Activated CD4-positive, alpha-beta memory T cell treated with anti-CD3 and anti-CD28 coated beads for 36 hours (primary cell): ENCODE measurements at places on chromosomes 1 and 21. TPM values are rescaled to one million over a fixed set of nuclear protein-coding genes. Genes with fewer than 3 reads are reported as not detected.

- DNase-seq = no peak
- no peaks in the 10 kb centered on the region for H3K4me1 ChIP-seq
- no peak overlapping the region for H3K4me3 ChIP-seq
- no peak overlapping the region for H3K27ac ChIP-seq
These were observed 16.0 kb upstream of the PROK1 start for GRCh38 chr1:110434946-110435345.

DNA sequence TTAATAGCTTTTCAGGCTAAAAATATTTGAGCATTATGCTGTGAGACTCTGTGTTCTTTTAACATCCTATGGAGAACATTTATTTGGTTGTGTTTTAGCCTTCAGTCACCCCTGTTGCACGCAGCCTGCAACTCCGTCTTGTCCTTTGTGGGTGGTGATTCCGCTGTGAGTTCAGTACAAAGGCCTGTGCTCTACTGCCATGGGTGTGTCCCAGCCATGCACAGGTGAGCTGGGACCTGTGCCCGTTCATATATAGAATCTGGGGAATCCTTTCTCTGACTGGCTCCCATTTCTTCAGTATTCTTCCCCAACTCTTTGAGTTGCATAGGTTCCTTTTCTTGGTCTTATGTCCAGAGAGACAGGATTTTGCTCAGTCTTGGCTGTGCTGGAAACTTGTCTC is 61.4 kb downstream of the ACTL8 start:
- no peak for DNase-seq
- no peak overlapping the region for H3K4me3 ChIP-seq
- no peak overlapping the region for H3K27ac ChIP-seq
- no peaks in the 10 kb centered on the region for H3K36me3 ChIP-seq
- H3K4me1 ChIP-seq = no peaks in the 10 kb centered on the region
- H3K27me3 ChIP-seq = peaks cover 2% of the 10 kb centered on the region

GRCh38 chr1:117339866-117340700 is 27.2 kb upstream of the MAN1A2 start:
- no peak overlapping the region for H3K4me3 ChIP-seq
- H3K36me3 ChIP-seq = no peaks in the 10 kb centered on the region
- peaks cover 1% of the 10 kb centered on the region for H3K27me3 ChIP-seq
- H3K27ac ChIP-seq = no peak overlapping the region

- H3K27me3 ChIP-seq = peaks cover 16% of the 10 kb centered on the region
- no peak overlapping the region for H3K4me3 ChIP-seq
- no peaks in the 10 kb centered on the region for H3K36me3 ChIP-seq
- no peak overlapping the region for H3K27ac ChIP-seq
- no peak for DNase-seq
- H3K4me1 ChIP-seq = no peaks in the 10 kb centered on the region
These were observed 36.7 kb upstream of the TARDBP start for GRCh38 chr1:10975567-10976326.

GRCh38 chr1:209844695-209845407 is 17.1 kb downstream of the UTP25 start:
- peaks cover 6% of the 10 kb centered on the region for H3K4me1 ChIP-seq
- H3K27ac ChIP-seq = no peak overlapping the region
- DNase-seq = no peak
- H3K27me3 ChIP-seq = no peaks in the 10 kb centered on the region
- H3K36me3 ChIP-seq = peaks cover 53% of the 10 kb centered on the region

GRCh38 chr1:56665384-56665783 is 20.3 kb downstream of the PRKAA2 start:
- no peak for DNase-seq
- no peak overlapping the region for H3K27ac ChIP-seq
- H3K27me3 ChIP-seq = no peaks in the 10 kb centered on the region

- DNase-seq = no peak
- H3K4me1 ChIP-seq = peaks cover 10% of the 10 kb centered on the region
- no peaks in the 10 kb centered on the region for H3K36me3 ChIP-seq
- H3K4me3 ChIP-seq = no peak overlapping the region
These were observed 3.5 kb upstream of the GNG12 start for GRCh38 chr1:67836769-67837168.

DNA sequence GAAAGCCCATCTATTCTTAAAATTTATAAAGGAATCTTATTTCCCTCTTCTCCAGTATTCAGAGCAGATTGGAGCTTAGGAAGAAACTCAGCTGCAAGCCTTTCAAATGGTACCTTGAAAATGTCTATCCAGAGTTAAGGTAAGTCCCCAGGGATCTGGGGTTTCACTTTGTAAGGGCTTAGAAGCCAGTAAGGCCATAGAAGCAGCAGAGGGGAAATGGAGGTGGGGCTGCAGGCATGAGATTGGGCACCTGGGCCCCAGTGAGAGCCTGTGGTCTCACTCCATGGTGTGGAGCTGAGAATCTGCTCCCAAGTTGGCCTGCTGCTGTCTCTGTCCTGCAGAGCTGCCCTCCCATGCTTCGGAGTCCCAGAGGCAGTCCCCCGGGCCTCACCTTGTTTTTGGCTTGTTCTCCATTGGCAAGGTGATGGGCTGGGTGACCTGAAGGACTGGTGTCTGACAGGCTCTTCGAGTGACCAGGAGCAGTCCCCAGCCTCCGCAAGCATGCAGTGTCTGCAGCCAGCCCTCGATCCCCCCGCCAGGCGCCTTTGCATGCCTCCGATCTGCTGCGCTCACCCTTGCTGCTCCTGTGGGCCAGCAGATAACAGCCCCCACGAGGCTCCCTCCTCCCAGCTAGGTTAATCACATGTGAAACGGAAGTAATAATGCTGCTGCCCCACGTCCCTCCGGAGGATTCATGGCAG is 163.1 kb downstream of the PGBD5 start:
- no peak overlapping the region for H3K4me3 ChIP-seq
- no peaks in the 10 kb centered on the region for H3K27me3 ChIP-seq

Gene PFKFB2
- 2.1 TPM for total RNA-seq

Gene BSND
- not detected for total RNA-seq

Gene RCOR3
- total RNA-seq = 32.7 TPM

Gene ANKRD65
- not detected for total RNA-seq

Gene CDC42SE1
- 136 TPM for total RNA-seq
